ENCODE measurements at places on chromosomes 5 and 9.
A peak's percentile ranks its signal among the peaks of the same experiment; 100 is the strongest.

DNA sequence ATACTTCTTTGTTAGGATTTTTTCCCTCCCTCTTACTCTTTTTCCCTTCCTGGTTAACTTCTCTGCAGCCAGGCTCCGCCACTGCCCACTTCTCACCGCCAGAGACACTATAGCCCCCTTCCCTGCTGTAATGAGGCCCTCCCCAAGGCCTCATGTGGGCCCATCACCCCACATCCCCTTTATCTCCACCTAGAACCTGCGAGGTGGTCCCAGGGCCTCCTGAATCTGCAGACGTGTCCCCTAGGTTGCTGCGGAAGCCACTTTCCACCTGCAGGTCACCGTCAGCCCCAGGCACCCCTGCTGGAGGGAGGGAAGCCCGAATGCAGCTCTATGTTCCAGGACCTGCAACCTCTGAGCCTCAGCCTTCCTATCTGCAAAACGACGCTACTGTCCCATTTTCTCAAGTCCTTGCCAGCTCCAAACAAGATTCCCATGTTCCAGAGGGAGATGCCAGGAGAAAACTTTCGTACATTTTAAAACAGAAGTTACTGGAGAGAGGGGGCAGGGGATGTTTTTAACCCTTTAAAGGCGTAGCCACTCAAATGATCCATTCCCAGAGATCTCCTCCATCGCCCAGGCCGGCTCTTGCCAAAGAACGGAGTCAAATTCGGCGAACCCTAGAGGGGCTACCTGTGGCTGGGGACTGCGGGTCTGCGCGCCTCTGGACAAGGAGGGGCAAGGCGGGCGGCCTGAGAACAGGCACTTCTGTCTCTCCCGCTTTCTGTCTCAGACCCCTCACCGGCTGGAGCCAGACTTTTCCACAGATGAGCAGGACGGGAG lies 929 bp downstream of the SH3PXD2B start:
- no peak for DNase-seq

- no peak for DNase-seq
These were observed 52.9 kb upstream of the APC start for GRCh38 chr5:112684737-112685136.

GRCh38 chr9:91817493-91818224 lies 132.4 kb downstream of the ROR2 start:
- DNase-seq = no peak

GRCh38 chr5:165877475-165877874 lies 2372.1 kb downstream of the MAT2B start:
- no peak for DNase-seq

GRCh38 chr9:123525957-123526356 lies 170.0 kb downstream of the CRB2 start:
- DNase-seq = no peak

DNA sequence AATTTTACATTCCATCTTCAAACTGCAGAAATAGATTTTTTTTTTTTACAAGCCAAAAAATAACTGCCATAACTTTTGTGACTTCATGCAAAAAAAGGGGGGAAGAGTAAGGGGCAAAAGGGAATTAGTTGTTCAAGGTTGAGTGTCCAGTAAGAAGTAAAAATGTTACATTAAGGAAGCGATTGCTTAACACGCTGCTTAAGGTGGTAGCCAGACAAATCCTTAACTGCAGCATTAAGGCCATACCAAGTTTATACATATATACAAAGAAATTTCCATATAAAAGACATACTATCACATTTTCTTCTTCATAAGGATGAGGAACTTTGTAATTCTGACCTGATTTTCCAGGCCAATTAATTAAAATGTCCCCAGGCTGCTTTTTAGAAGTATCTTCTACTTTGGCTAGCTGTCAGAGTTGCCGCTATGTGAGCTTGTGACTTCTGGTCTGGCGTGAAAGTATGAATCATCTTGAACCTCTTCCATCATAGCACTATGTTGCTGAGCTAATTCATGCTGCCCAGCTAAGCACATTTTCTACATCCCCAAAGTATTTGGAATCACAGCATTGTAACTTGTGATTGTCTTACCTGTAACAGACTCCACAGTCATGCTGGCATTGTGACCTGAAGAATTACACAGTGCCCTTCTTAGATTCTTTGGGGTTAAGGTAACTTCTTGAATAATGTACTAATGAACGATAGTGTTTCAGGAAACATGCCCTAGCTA lies 40.0 kb downstream of the G3BP1 start:
- DNase-seq = no peak

GRCh38 chr5:73564675-73565074 lies 764 bp downstream of the ANKRA2 start:
- DNase-seq = peak; percentile 82

- DNase-seq = peak; percentile 78
These were observed 173.0 kb upstream of the DAPK1 start for GRCh38 chr9:87324613-87325194.

- peak; percentile 77 for DNase-seq
These were observed 22.4 kb downstream of the IFNW1 start for GRCh38 chr9:21119093-21119770.

DNA sequence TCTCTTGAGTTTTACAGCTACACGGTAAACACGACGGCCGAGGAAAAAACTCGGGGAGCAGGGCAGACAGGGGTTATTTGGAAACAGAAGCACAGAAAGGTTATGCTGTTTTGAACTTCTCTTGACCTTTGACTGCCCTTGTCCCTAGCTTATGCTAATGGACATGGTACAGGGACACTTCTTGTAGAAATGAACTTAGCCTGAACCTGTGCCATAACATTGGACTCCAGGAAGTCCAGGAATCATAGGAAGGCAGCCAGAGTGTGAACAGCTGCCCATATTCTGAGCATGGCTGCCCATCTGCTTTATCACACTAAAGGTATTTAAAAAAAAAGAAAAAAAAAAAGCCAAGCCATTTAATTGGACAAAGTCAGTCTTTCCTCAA lies 46.1 kb downstream of the NR6A1 start:
- DNase-seq = no peak

DNA sequence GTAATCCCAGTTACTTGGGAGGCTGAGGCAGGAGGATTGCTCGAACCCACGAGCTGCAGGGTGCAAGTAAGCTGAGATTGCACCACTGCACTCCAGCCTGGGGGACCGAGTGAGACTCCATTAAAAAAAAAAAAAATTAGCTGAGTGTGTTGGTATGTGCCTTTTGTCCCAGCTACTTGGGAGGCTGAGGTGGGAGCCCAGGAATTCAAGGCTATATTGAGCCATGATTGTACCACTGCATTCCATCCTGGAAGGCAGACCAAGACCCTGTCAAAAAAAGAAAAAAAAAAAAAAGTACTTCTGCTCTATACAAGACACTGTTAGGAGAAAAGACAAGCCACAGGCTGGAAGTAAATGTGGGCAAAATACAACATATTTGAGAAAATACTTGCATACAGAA lies 68.5 kb upstream of the FBXW11 start:
- DNase-seq = no peak

DNA sequence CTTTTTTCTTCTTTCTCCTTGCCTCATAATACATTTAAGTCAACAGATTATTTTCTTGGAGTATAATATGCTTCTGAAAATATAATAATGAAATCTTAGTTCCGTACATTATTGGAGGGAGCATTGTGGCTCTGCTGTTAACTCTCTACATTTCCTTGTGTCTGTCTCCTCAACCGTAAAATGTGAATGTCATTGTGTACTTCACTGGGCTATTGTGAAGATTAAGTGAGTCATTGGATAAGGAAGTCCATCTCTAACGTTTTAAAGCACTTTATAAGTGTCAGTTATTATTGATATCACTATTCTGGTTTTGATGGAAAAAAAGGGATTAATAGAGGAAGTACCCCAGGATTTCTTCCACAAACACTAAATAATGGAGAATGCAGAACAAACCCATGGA lies 304.5 kb upstream of the RFX3 start:
- DNase-seq = no peak

DNA sequence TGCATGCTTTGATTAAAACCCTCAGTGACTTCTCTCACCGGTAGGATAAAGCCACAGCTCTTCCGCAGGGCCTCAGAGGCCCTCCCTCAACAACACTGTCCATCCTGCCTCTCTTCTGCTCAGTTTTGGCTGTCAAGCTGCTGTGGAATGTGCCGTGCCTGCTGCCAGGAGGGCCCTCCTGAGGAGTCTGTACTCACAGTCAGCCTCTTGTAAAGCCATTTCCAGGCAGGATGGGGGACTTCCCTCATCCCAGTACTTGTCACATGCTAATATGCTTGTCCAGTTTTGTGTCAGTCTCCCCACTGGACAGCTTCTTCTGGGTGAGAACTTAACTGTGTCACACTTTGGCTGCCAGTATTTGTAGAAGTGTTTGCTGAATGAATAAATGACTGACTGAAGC lies 13.9 kb upstream of the DDX41 start:
- no peak for DNase-seq

DNA sequence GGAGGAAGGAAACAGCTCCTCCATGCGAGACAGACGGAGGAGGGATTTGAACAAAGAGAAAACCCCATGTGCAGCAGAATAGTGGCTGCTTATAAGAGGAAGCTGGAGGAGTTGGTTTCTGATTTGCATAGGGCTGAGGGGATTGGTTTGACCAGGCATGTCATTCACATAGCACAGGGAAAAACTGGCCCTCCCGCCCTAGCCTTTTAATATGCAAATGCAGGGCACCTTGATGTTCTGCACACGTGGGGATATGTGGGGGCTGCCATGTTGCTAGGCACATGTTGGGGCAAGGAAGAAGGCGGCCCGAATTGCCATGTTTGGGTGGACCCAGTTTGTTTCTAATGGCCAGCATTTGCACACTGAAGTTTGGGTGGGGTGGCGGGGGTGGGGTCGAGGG lies 42.2 kb downstream of the OSMR start:
- DNase-seq = peak; percentile 2

- no peak for DNase-seq
These were observed at the start of gene CTNND2 for GRCh38 chr5:11904265-11904906. Gene CTNND2 (minus strand): TSS chr5:11904446. CDS start chr5:11903853, 593 bp downstream.

DNA sequence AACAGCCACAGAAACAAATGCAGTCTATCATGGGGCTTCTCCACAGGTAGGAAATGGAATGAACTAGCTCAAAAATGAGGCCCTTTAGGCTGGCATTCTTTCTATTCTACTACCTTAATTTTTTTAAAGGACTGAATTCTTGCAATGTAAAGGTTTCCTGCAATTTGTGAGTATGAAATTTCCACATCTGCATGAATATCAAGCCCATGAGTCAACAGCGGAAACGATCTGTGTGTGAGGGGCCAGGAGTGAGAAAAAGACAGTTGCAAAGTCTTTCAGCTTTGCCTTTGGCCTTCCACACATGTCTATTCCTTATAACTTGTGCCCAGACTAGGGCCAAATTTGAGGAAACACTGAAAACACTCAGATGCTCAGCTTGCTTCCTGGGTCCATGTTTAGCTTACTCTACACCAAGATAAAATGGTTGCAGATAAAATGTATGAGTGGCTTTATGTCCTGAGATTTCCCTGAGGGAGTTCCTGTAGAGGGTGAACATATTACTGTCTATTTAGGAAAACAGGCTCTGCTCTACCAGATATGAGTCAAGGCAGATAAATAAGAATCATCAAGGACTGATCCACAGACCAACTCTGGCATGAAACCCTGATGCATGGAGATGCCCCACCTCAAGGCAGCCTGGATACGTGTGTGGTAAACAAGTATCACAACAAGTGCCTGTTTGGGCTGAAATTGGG lies 46.5 kb downstream of the RETREG1 start:
- DNase-seq = no peak

DNA sequence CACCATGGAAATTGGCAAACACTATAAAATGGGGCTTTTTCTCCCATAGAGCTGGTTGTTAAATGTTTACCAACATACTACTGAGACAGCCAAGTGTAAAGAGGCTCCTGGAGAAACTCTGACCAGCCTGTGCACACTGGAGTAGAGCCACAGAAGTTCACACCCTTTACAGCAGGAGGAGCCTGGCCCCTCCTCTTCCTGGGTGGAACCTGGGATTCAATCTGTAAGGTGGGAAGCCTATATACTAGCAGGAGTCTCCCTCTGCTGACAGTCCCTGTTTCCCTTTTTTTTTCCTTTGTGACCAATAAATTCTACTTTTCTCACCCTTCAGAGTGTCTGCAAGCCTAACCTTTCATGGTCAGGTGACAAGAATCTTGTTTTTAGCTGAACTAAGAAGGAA lies 10.4 kb upstream of the SLC30A5 start:
- DNase-seq = peak; percentile 49

GRCh38 chr9:92208693-92209524 lies 84.6 kb downstream of the IARS1 start:
- DNase-seq = no peak

- DNase-seq = no peak
These were observed 117.2 kb downstream of the NRG2 start for GRCh38 chr5:139925650-139926640.

DNA sequence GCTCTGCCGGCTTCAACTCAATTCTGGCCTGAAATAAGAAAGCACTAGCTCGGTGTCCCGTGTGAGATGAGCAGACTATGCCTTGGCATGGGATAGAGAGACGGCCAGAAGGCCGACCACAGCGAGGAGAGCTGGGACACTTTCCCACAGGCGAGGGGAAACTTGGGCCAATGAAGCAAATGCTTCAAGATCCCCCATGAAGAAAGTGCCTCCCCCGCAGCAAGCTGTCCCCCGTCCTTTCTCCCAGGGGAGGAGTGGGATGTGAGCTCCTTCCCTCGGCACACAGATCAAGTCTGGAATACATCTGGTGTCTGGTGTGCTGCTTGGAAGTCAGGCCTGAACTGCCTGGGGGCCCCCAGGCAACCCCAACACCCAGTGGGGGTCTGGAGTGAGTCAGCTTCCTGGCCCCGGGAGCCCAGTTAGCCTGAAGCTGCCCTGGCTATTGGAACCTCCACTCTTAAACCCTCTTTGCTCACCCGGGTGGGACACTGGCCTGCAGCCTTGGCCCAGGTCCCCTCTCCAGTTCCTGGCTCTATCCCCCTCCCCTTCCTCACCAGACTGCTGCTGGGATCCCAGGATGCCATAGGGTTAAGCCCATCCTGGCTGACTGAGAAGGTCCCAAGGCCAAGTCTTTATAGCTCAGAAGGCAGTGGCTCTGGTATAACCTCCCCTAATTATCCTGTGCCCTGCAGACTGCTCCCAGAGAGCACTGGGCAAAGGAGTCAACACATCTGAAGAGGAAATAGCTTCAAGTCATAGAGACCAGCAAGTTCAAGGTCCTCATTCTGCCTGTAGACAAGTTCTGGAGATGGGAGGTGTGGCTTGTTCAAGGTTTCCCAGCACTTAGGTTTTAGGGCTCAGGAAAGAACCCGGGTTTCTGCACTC lies 205.3 kb downstream of the TTLL11 start:
- DNase-seq = no peak

- no peak for DNase-seq
These were observed 278.3 kb upstream of the MPDZ start for GRCh38 chr9:13557746-13558145.

GRCh38 chr9:92094655-92095054 lies 20.6 kb downstream of the SPTLC1 start:
- no peak for DNase-seq

All from hematopoietic multipotent progenitor cell treated with erythropoietin and hydrocortisone succinate and interleukin-3 and kit ligand, for 6 days (in vitro differentiated cells).